ENCODE measurements at places on chromosomes 4 and X.

DNA sequence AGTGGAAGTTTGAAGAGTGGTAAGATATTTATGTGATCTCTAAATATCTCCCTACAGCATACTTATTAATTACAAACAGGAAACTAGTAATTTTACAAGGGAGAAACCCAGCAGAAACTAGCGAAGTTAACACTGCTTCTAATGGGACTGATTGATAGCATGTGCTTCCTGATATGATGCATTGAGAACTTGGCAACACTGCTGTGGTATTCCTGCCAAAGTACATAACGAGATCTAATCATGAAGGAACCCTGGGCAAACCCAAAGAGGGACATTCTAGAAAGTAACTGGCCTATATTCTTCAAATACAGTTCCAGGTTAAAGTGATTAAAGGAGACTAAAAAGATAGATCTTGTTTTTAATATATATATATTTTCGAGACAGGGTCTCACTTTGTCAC is 4.6 kb upstream of the GPR34 start:
- DNase-seq, result no peak

DNA sequence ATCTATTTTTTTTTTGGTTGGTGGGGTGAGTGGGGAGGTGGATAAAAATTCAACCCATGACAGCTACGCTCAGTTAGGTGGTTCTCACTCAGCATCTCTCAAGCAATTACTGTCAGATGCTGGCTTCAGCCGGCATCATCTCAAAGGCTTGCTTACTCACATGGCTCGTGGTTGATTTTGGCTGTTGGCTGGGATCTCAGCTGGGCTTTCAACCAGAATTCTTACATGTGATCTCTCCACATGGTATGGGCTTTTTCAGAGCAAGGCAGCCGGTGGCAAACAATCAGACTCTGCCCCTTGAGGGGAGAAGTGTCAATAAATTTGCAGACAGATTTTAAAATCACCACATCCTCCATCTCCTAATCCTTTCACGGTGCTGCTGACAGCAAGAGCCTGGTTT is 47.2 kb downstream of the SLC34A2 start:
- DNase-seq, result no peak

- no peak for DNase-seq
These were observed 12.2 kb upstream of the RAP1GDS1 start for GRCh38 chr4:98248934-98249333.

DNA sequence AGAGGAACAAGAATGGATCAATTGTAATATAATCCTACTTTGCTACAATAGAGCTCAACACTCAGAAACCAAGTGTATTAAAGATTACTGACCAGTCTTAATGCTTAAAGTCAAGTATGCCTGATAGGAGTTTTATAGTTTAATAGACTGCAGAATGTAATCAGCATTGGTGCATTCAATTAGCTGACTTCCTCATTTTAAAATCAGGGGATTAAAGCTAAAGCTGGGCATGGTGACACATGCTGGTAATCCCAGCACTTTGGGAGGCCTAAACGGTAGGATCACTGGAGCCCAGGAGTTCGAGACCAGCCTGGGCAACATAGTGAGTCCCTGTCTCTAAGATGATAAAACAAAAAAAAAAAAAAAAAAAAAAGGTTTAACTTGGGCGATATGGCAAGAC is 10.8 kb downstream of the HNRNPDL start:
- DNase-seq, result no peak

- no peak for DNase-seq
These were observed 1.1 kb downstream of the NUDT9 start for GRCh38 chr4:87423317-87424098.

GRCh38 chrX:15336023-15336413 is 695 bp upstream of the PIGA start:
- DNase-seq, result peak; percentile 2

- no peak for DNase-seq
These were observed 968 bp downstream of the GPRIN3 start for GRCh38 chr4:89306486-89307177.

- peak; percentile 15 for DNase-seq
These were observed 110.7 kb downstream of the WDFY3 start for GRCh38 chr4:84855774-84856173.

- no peak for DNase-seq
These were observed 606.0 kb downstream of the BCOR start for GRCh38 chrX:39491548-39492297.

- DNase-seq, result no peak
These were observed 150.9 kb downstream of the SPRY1 start for GRCh38 chr4:123547216-123548165.

- no peak for DNase-seq
These were observed 18.3 kb upstream of the MSL3 start for GRCh38 chrX:11739776-11740175.

DNA sequence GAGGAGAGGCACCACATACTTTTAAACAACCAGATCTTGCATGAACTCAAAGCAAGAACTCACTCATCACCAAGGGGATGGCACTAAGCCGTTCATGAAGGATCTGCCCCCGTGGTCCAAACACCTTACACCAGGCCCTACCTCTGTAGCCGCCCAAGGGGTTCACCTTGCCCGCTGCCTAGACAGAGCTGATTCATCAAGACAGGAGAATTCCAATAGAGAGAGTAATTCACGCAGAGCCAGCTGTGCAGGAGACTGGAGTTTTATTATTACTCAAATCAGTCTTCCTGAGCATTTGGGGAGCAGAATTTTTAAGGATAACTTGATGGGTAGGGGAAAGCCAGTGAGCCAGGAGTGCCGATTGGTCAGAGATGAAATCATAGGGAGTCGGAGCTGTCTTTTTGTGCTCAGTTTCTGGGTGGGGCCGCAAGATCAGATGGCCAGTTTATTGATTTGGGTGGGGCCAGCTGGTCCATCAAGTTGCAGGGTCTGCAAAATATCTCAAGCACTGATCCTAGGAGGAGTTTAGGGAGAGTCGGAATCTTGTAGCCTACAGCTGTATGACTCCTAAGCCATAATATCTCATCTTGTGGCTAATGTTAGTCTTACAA is 364.7 kb downstream of the PCDH7 start:
- DNase-seq, result no peak

DNA sequence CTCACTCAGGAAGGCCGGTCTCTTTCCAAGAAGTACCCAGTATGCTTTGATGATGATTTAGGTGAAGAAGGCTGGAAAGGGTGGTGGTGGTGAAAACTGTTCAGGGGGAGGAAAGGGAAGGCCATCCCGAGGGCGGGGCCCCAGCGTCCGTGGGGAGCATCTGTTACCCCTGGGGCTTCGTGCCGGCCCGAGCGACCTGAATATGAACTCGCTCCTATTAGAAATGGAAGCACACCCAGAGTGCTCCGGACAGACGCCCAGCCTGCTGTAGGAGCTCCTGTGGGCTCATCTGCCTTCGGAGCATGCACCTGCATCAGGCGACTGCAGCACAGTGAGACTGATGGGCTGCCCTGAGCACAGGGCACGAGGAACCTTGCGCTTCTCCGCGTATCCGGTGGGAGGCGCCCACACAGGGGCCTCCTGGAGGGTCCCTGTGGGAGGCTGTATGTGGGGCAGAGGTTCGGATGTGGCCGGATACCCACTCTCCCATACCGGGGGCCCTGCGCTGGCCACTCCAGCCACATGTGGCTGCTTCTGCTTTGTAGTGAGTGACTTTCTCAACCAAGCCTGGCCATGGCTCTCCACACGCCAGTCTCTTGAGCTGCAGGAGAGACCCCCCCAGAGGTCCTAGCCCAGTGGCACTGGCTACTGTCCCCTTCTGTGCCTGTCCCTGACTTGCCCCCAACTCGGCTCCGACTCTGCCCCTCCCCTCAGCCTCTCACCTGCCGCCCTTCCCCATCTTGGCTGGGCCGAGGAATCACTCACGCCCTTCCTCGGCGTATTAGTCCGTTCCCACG is 36.7 kb downstream of the FGFRL1 start:
- no peak for DNase-seq

DNA sequence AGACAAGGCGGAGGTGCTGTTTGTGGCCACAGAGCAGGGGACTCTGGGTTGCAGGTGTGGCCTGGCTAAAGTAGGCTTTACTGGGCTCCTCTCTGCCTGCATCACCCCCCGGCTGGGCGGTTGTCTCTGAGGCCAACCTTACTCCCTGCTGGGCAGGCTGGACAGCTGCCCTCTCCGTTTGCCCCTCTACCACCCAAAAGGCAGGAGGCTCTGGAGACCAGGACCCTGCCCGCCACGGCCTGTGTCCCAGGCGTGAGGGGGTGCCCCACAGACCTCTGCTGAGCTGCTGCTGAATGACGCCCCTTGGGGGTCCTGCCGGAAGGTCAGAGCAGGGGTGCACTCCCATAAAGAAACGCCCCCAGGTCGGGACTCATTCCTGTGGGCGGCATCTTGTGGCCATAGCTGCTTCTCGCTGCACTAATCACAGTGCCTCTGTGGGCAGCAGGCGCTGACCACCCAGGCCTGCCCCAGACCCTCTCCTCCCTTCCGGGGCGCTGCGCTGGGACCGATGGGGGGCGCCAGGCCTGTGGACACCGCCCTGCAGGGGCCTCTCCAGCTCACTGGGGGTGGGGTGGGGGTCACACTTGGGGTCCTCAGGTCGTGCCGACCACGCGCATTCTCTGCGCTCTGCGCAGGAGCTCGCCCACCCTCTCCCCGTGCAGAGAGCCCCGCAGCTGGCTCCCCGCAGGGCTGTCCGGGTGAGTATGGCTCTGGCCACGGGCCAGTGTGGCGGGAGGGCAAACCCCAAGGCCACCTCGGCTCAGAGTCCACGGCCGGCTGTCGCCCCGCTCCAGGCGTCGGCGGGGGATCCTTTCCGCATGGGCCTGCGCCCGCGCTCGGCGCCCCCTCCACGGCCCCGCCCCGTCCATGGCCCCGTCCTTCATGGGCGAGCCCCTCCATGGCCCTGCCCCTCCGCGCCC is 920 bp downstream of the HTT-AS start:
- no peak for DNase-seq

- DNase-seq, result peak; percentile 1
These were observed 558.2 kb upstream of the NDST4 start for GRCh38 chr4:115671581-115671980.

GRCh38 chrX:13622401-13622964 is 30.5 kb upstream of the TCEANC start:
- no peak for DNase-seq

DNA sequence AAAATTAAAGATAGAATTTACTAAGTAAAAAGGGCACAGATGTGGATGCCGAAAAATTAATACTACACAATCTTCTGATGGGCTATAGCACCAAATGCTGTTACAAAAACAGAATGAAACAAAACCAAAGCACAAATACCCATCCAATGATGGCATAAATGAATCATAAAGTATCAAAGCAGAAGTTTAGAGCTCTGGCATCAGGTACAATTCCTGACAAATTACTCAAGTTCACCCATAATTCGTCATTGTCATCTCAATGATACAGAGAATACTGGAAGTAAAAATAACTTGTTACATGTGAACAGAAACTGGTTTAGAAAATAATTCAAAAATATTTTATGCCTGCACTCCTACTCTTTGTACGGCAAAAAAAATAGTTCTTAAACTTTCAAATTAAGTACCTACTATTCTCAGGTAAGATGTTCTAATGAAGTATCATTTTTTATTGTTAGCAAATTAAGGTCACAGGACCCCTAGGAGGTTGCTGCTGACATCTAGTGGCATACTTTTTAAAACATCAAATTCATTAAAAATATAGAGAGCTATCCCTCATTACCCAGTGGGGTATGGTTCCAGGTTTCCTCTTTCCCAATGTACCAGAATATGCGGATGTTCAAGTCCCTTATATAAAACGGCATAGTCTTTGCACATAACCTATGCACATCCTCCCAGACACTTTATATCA is 126.1 kb downstream of the INPP4B start:
- DNase-seq, result no peak

DNA sequence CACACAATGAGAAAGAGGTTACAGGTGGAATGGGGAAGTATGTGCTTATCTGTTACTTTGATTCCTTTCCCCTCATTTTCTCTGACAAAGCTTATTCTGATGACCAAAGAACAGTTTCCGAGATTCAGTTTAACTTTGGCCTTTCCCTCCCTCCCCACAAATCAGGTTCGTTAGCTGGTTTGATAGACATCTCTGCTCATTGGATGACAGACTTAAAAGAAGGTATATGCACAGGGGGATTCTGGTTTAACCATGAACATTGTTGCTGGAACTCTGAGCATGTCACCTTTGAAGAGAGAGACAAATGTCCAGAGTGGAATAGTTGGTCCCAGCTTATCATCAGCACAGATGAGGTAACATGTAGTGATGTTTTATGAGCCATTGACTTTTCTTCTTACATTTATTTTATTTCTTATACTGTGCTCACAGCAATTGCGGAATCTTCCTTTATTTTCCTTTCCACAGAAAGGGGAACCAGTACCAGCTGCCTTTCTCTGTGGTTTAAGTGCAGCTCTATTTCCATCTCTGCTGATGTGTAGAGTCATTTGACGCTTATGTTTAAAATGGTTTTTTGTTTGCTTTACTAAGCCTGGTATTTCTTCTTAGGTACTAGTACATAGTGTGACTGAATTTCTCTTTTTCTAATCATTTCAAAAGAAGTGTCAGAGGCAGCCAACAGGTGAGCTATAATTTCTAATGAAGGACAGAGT is 125.0 kb downstream of the AKAP4 start:
- no peak for DNase-seq

DNA sequence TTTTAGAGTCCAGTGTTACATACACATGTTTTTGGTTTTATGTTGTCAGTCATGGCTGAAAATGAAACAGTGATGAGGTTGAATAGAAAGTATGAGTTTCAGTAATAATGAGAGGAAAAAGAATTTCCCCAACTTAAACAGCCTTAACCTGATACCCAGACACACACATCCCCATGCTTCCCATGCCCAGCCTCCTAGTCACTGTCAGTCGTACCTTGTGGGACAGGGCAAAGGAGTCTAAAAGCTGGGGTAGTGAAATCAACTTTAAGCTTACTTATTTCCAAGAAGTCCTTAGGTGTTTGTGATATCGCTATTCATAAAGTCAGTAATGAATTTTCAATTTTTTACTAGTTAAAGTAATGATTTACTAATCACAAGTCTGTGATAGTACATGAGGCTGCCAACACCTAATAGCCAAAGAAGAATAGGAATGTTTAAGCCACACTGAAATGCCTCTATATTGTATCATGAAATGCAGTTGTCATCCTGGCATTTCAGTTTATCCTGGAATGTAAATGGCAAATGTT is 24.3 kb upstream of the GPR34 start:
- DNase-seq, result no peak

DNA sequence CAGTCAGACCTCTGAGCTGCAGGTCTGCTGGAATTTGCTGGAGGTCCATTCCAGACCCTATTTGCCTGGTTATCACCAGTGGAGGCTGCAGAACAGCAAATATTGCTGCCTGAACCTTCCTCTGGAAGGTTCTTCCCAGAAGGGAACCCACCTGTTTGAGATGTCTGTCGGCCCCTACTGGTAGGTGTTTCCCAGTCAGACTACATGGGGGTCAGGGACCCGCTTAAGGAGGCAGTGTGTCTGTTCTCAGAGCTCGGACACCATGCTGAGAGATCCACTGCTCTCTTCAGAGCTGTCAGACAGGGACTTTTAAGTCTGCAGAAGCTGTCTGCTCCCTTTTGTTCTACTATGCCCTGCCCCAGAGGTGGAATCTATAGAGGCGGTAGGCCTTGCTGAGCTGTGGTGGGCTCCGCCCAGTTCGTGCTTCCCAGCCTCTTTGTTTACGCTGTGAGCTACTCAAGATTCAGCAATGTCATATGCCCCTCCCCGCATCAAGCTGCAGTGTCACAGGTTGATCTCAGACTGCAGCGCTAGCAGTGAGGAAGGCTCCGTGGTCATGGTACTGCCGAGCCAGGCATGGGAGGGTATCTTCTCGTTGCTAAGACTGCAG is 44.1 kb upstream of the KDR start:
- DNase-seq, result no peak
